ENCODE measurements at places on chromosomes 11 and 22.

GRCh38 chr11:66727282-66728037 is 1.6 kb downstream of the SPTBN2 start:
- DNase-seq, result peak; percentile 16

DNA sequence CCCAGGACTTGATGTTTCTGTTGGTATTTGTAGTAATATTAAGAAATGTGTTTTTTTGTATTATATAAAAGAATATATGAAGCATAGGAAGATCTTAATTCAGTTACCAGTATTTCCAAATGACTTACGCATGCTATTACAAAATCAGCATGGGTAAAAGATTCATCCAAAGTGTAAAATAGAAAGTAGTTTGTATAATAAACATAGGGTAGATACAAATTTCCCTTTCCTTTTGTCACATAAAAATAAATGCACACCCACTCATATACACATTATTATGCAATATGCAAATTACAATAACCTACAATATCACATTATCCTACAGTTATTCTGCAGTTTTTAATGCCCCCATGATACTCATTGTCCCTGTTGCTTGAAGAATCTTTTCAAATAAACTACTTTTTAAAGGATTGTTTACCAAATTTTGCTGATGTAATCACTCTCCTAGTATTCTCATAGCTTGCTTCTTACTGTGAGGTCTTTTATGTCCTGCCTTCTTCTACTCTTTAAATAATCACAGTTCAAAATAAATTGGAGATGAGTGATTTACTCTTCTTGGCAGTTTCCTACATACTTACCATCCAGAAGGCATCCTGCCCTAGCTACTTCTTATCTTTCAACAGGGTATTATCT is 244.0 kb downstream of the CASP12 start:
- DNase-seq, result no peak

DNA sequence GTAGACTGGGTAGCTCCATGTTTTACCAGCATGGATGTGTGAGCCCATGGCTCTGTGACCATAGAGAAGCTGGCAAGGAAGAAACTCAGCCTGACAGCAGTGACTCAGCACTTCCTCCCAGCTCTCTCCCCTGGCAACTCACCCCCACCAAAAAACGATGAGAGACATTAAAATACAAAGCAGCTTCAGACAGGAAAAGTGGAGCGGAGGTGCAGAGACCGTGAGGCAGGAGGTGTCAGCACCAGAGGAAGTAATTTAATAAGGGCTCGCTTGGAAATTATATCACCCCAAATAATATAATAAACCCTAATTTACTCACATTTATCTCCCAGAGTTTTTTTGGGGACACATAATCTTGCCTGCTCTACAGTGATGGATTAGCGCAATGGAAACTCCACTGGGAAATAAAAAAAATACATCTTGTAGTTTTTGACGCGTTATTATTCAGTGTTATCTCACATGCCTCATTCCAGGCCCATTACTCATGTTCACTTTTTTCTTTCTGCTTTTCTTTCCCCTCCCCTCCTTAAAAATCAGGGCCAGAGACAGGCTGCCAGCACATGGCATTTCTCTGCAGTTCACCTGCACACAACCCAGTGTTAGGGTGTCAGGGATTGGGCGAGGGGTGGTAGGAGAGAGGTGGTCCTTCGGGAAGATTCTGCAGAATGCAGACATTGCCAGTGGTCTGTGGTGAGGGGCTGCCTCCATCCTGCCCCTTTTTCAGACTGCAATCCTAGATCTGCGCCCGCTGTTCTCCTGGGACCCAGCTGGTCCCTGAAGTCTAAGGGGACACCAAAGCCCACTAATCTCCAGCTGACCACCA is 170.8 kb downstream of the BUD13 start:
- peak; percentile 11 for DNase-seq

DNA sequence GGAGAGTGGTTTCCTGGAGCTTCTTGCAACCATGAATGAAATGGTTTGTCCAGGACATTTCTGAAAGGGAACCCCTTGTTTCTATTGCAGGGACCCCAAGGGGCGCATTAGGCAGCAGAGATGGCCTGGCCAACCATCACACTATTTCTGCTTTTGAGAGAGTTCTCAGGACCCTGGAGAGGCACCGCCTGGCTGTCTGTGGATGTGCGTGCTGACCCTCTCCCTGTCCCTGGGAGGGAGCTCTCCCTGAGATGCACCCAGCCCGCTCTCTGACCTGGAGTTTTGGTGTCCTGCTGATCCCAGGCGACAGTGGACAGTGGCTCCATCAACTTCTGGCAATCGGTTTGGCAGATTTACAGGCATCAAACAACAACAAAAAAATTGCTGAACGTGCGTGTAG is 80.3 kb upstream of the SLC22A12 start:
- no peak for DNase-seq

DNA sequence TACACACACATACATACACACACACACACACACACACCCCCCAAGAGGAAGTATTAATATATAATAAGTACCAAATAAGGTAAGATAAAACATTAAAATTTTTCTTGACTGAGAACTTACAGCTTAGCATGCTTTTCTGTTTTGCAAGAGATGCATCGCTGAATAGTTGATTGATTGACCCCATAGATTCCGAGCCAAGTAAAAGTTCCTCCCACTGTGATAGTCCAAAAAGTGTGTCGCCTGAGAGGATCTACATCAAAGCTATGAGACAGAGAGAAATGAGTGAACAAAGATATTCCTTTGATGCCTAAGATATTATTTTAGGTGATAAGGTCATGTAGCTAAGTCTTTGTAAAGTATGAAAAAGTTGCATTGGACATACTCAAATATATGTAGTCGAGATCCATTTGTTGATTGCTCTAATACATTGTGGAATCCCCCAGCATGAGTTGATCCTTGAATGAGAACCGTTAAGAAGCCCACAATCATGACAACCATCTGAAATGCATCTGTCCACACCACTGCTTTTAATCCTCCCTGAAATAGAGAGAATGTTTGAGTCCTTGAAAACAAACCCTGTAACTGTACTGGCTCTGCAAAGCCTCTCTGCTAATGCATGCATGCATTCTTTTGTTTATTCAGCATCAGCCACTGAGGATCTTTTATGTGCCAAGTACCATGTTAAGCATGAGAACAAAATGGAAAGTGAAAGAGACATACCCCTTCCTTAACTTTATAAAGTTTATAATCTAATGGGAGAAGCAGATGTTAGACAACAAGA is 18.3 kb downstream of the SLC5A12 start:
- no peak for DNase-seq

- no peak for DNase-seq
Observed at GRCh38 chr11:45675646-45676045, 10.2 kb upstream of the CHST1 start.

GRCh38 chr22:44479662-44480061 is 18.4 kb downstream of the RTL6 start:
- no peak for DNase-seq

DNA sequence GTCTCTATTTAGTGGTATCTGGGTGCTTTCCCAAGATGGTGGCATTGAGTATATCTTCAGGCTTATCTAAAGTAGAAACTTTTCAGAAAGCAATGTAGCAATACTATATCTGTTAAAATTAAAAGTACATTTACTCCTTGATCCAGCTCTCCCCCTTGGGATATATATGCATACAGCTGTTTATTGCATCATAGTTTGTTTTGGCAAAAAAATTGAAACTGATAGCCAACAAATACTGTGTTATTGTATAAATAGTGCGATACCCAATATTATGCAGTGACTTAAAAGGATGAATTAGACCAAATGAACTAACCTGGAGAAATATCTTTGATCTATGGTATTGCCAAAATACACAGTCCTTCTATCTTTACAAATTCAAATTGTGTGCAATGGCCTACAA is 8.4 kb upstream of the OR10A3 start:
- no peak for DNase-seq

GRCh38 chr11:108698844-108699642 is 34.2 kb downstream of the DDX10 start:
- no peak for DNase-seq
